ENCODE measurements at places on chromosomes 5 and 9.

DNA sequence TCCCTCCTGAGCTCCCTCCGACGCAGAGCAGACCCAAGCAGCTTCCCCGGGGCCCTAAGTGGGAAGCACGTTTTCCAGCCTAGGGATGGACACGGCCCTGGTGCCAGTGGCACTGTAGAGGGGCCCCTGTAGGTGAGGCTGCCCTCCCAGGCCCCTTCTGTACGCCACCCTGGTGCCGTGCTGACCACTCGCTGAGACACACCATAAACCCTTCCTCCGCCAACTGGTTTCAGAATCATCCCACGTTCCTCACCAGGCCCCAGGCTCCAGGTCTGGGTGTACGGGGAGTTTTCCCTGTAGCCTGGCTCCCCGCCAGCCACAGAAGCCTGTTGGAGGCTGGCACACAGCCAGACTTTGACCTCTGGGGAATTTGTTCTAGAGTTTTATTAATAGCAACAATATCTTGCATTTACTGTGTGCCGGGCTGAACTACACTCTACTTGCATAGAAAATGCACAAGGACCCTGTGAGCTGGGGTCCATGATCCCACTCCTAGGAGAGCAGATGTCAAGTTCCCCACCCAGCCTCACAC, 18.2 kb upstream of the WDR38 start:
- no peak for DNase-seq

DNA sequence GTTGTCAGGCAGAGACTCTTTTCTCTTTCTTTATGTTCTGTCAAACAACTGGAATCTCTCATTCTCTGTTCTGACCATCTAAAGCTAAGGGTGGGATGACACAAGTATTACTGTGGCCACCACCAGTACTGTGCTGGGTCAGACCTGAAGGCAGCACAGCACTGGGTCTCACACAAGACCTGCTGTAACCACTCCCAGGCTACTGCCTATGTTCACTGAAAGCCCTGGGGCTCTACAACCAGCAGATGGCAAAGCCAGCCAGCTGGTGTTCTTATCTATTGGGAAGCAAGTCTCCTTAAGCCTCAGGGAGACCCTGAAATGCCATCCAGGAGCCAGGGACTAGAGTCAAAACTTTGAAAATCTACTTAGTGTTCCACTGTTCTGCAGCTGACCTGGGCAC, 189.5 kb downstream of the SLCO4C1 start:
- DNase-seq = no peak

GRCh38 chr5:109378095-109378494, 31.7 kb downstream of the PJA2 start:
- no peak for DNase-seq

DNA sequence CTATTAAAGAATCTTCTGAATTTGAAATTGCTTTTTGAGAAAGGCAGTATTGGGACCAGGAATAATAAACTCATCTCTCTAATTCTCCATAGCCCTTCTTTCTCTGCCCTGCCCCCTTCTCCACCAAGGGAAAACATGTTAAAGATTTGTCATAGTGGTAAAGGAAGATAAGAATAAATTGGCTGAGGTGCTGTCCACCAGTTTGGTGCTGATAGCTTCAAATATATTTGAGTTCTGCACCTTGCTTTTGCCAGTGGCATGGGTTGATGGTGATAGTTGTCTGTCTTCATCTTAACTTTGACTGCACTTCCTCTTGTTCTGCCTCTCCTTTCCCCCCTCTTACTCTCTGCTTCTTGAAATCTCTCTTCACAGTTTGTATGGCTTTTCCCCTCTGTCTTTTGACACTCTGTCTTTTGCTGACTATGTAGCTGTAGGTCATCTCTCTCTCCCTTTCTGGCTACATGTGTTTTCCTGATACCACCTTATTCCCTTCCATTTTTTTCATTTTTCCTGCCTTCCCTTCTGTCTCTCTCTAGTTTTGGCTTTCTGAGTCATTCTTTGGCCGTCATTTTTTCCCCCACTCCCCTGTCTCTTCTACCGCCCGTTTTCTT, 56.6 kb downstream of the NDUFS4 start:
- DNase-seq = no peak

DNA sequence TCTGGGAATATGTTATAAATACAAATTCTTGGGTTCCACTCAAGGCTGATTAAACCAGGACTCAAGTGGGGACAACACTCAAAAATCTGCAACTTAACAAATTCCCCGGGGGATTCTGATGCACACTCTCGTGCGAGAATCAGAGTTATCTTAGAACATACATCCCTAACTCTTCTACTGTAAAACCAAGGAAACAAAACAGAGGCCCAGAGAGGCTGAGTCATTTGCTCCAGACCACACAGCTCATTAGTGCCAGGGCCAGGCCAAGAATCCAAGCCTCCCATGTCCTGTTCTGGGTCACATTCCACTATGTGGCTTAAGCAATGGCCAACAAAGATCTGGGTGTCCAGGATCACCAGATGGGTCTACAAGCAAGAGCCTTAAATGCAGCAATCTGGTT, 166.0 kb downstream of the ADAMTS12 start:
- no peak for DNase-seq

- DNase-seq = no peak
Observed at GRCh38 chr9:109286571-109286977, 34.3 kb downstream of the EPB41L4B start.

DNA sequence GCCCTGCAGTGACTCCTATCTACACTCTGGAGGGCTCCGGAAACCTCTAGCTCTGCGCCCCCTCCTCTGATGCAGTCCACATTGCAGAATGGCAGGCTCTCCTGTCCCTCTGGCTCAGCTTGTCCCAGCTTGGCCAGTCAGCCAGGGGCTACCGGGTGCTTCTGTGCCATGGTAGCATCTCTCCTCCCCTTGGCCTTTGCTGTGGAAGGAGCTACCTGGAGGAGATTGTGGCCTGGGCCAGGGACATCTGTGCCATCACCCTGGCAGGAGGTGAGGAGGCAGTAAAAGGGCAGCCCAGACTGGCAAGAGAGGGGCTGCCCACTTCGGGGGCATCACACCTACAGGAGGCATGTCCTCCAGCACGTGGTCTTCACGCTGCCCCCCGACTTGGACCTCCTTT, 38.1 kb upstream of the FCN1 start:
- no peak for DNase-seq

DNA sequence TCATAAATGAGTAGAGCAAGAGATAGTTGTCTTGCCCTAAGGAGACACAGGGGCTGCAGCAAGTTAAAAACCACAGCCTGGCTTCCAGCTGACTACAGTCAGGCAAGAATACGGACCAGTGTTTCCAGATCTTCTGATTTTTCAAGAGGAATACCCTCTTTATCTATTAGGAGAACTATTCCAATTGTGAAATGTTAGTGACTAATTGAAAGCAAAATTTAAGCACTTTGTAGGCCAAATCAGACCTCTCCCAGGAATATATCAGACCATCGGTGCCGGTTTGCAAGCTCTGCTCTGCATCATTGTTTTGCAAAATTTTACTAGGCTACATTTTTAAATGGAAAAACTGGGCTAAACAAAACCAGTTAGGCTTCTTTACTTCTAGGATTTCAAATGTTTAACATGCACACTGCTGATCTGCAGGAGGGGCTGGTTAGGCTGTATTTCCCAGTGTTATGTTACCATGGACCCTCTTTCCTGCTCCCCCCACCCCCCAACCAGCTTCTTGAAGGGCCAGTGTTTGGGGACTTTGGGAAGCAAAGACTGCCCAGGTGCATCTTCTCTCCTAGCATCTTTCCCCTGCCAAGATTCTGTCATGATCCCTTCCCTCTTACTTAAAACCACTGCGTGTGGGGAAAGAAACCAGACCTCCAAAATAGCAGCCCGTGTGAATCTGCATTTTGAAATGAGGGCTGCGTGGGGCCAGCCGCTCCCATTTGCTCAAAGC, 1.1 kb upstream of the ARSI start:
- DNase-seq = peak; percentile 19

DNA sequence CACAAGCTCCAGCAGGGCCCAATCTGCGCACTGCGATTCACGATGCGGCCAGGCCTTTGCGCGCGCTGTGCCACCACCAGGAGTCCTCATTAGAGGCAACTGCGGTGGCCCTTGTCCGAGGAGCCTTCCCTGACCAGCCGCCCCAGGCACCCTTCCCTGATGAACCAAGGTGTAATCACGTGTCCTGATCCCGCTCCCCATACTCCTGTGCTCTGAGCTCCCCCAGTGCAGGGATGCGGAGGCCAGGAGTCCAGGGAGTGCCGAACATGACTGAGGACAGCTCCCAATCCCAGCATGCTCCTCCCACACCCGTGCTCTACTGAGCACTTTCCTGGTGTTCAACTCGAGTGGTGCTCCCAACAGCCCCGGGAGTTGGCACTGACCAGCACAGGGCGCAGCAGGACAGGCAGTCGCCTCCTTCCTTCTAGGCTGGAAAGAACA, 134.8 kb downstream of the ZNF354C start:
- no peak for DNase-seq

GRCh38 chr9:122179054-122179689, 19.5 kb downstream of the MORN5 start:
- DNase-seq = no peak

- no peak for DNase-seq
Observed at GRCh38 chr5:2272755-2273154, 390.0 kb upstream of the IRX4 start.

- DNase-seq = no peak
Observed at GRCh38 chr5:165882099-165882498, 2376.7 kb downstream of the MAT2B start.
